Stimulated activated CD4-positive, alpha-beta T cell treated with anti-CD3 and anti-CD28 coated beads, Interleukin-2, amount 100 ng/mL, for 24 hours (primary cell): ENCODE measurements at places on chromosomes 1 and 21.

GRCh38 chr1:211829343-211830054, 1.1 kb downstream of the LPGAT1 start:
- DNase-seq = no peak

DNA sequence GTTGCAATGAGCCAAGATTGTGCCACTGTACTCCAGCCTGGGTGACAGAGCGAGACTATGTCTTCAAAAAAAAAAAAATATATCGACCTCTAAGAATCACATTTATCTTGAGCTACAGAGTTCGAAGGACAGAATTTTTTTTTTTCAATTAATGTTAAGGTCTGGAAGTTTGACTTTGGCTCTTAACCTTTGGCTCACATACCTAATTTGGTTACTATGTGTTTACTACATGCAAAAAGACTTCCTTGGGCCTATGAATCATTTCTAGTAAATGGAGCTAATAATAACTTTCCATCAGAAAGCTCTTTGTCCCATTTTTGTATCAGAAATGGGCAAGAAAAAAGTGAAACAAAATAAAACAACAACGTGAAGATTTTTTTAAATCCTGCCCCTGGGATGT, 351.2 kb downstream of the SMYD3 start:
- DNase-seq = no peak

- DNase-seq = no peak
Measured at GRCh38 chr1:221558396-221558795, 183.5 kb downstream of the DUSP10 start.

DNA sequence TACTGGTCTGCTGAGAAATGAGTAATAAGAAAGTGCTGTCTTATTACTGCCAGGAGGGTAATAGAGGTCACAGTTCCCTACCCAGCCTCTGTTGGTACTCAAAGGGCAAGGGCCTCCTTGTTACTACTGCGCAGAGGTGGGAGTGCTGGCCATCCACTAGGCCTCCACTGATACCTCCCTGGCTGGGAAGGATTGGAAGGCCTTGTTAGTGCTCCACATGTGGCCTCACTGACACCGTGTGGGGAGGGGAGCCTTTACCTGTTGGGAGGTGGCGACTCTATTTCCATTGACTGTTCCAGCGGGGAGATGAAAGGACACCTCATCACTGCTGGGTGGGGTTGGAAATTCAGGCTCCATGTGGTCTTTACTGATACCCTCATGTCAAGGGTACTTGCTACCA, 57.8 kb upstream of the USP24 start:
- no peak for DNase-seq

- no peak for DNase-seq
Measured at GRCh38 chr1:182120411-182121258, 59.1 kb upstream of the ZNF648 start.

GRCh38 chr1:22754106-22754768, 43.6 kb downstream of the EPHB2 start:
- DNase-seq = no peak

DNA sequence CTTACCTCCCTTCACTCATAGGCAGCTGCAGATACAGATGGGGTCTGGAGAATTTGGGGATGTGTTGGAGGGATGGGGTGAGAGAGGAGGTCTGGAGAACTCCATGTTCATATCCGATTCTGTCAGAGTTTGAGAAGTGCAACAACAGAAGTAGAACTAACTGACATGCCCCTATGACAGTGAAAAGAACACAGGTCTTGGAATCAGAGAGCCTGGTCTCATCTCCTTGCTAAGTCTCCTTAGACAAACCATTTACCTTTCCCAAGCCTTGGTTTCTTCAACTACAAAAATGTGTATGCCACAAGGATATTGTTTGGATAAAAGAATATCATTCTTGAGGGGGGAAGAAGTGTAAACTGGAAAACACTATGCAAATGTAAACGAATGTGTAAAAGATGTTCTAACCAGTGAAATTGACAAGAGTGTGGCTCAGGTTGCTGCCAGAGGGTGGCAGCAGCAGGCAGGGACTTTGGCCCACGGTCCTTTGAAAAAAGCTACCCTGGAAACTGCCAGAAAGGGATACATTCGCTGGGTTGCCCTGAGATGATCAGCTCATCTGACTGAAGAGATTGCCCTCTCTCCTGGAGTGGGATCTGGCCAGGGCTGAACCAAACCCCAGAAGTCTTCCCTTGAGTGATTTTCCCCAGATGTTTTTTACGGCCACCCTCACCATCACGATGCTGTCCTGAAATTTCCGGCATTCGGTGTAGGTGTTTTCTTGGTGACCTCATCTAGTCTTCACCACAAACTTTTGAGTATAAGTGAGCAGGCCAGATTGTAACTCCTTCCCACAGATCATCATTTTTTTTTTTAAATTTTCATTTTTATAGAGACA, 17.0 kb upstream of the CD2 start:
- peak; percentile 74 for DNase-seq

- DNase-seq = peak; percentile 13
Measured at GRCh38 chr21:43467785-43468184, 40.9 kb upstream of the SIK1 start.
